ENCODE measurements at places on chromosomes 2 and 18.

GRCh38 chr2:173629076-173629475 lies 274.4 kb downstream of the CDCA7 start:
- H3K4me3 ChIP-seq = no peak overlapping the region
- H3K36me3 ChIP-seq = no peaks in the 10 kb centered on the region

- peaks cover 5% of the 10 kb centered on the region for H3K4me1 ChIP-seq
- peak overlapping the region; percentile 28 for H3K4me3 ChIP-seq
- DNase-seq = no peak
- H3K27ac ChIP-seq = peak overlapping the region; percentile 75
- no peaks in the 10 kb centered on the region for H3K27me3 ChIP-seq
Observed at GRCh38 chr2:39008665-39009064, 112.2 kb downstream of the SOS1 start.

- no peaks in the 10 kb centered on the region for H3K36me3 ChIP-seq
- DNase-seq = no peak
- no peaks in the 10 kb centered on the region for H3K4me1 ChIP-seq
- no peaks in the 10 kb centered on the region for H3K27me3 ChIP-seq
Observed at GRCh38 chr18:8020132-8020846, 453.2 kb downstream of the PTPRM start.

DNA sequence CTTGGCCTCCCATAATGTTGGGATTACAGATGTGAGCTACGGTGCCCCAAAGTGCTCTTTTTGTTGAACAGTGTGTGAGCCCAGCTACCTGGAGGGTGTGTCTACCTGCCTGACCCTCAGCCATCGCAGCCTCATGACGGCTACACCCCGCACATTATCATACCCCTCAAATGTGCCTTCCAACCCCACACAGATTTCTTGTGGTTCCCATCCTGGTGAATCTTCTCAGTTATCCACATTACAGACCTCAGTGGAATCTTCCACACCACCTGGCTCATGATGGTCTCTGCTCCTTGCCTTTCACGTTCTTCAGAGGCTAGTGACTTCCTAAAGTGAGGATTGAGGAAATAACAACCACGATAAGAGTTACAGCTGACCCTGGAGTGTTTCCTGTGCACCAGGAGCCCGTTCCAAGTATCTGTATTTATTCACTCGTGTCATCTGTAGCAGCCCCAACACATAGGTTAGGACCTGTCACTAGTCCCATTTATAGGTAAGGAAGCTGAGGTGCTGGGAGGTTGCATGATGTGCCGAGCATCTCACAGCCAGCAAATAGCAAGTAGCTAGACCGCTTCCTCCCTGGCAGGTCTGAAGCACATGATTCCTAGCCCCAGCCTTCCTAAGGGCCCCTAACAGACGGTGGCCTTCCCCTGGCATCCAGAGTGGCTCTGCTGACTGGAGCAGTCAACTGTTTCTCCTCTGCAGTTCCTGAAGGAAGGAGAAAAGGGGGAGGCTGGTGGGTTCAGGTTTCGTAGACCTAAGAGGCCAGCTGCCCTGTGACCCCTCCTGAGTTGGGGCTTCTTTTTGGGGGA lies 47.3 kb downstream of the TCF7L1 start:
- peaks cover 7% of the 10 kb centered on the region for H3K27me3 ChIP-seq
- no peaks in the 10 kb centered on the region for H3K36me3 ChIP-seq
- no peak for DNase-seq
- no peak overlapping the region for H3K4me3 ChIP-seq
- H3K27ac ChIP-seq = no peak overlapping the region

DNA sequence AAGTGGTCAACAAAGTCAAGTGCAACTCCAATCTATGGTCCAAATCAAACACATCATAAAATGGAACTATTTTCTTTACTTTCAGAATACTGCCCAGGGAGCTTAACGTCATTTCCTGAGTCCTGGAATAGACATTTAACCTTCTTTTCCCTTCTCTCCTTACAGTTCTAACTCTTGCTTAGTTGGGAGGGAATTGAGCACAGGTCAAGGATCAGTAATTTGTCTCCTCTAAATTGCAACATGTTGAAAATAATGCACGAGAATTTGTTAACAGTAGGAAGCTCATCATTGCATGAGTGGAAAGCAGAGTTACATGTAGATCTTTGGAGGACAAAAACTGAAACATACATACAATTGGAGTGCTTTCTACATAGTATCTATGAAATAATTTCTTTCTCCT lies 87.7 kb downstream of the MEP1B start:
- no peak for DNase-seq
- no peaks in the 10 kb centered on the region for H3K4me1 ChIP-seq
- H3K4me3 ChIP-seq = no peak overlapping the region
- H3K36me3 ChIP-seq = no peaks in the 10 kb centered on the region
- H3K27me3 ChIP-seq = peaks cover 6% of the 10 kb centered on the region

- H3K4me1 ChIP-seq = no peaks in the 10 kb centered on the region
- DNase-seq = no peak
- no peaks in the 10 kb centered on the region for H3K36me3 ChIP-seq
- no peak overlapping the region for H3K4me3 ChIP-seq
- peaks cover 8% of the 10 kb centered on the region for H3K27me3 ChIP-seq
Observed at GRCh38 chr2:23123686-23124085, 261.3 kb upstream of the KLHL29 start.

- H3K27ac ChIP-seq = no peak overlapping the region
- no peaks in the 10 kb centered on the region for H3K36me3 ChIP-seq
- H3K27me3 ChIP-seq = peaks cover 55% of the 10 kb centered on the region
- peak; percentile 1 for DNase-seq
- peaks cover 30% of the 10 kb centered on the region for H3K4me1 ChIP-seq
Observed at GRCh38 chr2:54457323-54458023, 1.3 kb downstream of the SPTBN1 start.

DNA sequence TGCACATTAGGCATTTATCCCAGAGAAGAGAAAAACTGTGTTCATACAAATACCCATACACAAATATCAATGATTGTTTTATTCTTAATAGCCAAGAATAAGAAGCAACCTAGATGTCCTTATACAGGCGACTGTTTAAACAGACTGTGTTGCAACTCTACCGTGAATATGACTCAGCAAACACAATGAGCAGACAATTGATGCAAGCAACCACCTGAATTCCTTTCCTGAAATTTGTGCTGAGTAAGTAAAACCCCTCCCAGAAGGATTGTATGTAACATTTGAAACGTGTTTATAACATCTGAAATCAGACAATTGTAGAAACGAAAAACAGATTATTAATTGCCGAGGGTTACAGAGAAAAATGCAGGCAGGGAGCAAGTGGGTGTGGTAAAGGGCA lies 621.9 kb upstream of the SOX11 start:
- no peaks in the 10 kb centered on the region for H3K27me3 ChIP-seq
- DNase-seq = no peak
- H3K36me3 ChIP-seq = no peaks in the 10 kb centered on the region
- H3K27ac ChIP-seq = no peak overlapping the region

GRCh38 chr2:45005261-45006002 lies 3.8 kb downstream of the SIX2 start:
- H3K4me1 ChIP-seq = peaks cover 80% of the 10 kb centered on the region
- H3K27me3 ChIP-seq = peaks cover 80% of the 10 kb centered on the region
- no peak overlapping the region for H3K4me3 ChIP-seq
- no peaks in the 10 kb centered on the region for H3K36me3 ChIP-seq
- no peak for DNase-seq

GRCh38 chr2:129816813-129817574 lies 162.5 kb upstream of the RAB6C start:
- DNase-seq = no peak
- peaks cover 6% of the 10 kb centered on the region for H3K4me1 ChIP-seq
- no peak overlapping the region for H3K4me3 ChIP-seq
- no peaks in the 10 kb centered on the region for H3K27me3 ChIP-seq

- H3K36me3 ChIP-seq = peaks cover 2% of the 10 kb centered on the region
- no peak overlapping the region for H3K27ac ChIP-seq
- no peaks in the 10 kb centered on the region for H3K4me1 ChIP-seq
- peaks cover 9% of the 10 kb centered on the region for H3K27me3 ChIP-seq
Observed at GRCh38 chr18:25883091-25883490, 207.3 kb downstream of the SS18 start.

- no peak overlapping the region for H3K4me3 ChIP-seq
- H3K4me1 ChIP-seq = peaks cover under 1% of the 10 kb centered on the region
- H3K36me3 ChIP-seq = no peaks in the 10 kb centered on the region
- H3K27ac ChIP-seq = no peak overlapping the region
Observed at GRCh38 chr2:201955702-201956141, 77.9 kb upstream of the FZD7 start.

DNA sequence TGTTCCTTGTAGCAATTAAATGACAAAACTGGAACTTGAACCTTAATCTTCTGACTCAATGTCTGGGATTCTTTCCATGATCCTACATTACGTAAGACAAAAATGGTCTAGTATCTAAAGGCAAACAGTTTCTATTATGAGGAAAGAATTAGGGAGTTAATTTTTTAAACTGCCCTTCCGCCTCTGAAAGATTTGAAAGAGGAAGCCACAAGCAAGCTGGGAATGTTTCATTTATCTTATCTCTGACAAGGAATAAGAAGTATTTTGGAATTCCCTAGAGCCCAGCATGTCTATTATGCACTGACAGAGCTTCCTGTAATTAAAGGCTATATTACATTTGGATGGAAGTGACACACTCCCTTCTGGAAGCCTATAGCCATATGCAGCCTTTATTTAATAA lies 558.8 kb upstream of the CDH2 start:
- H3K4me3 ChIP-seq = no peak overlapping the region
- DNase-seq = no peak
- no peak overlapping the region for H3K27ac ChIP-seq
- no peaks in the 10 kb centered on the region for H3K36me3 ChIP-seq
- no peaks in the 10 kb centered on the region for H3K27me3 ChIP-seq

- DNase-seq = no peak
- H3K27me3 ChIP-seq = peaks cover 74% of the 10 kb centered on the region
- peaks cover 53% of the 10 kb centered on the region for H3K4me1 ChIP-seq
Observed at GRCh38 chr2:72919414-72920317, 2.3 kb downstream of the EMX1 start.

- peak overlapping the region; percentile 98 for H3K4me3 ChIP-seq
- H3K27ac ChIP-seq = peak overlapping the region; percentile 99
- H3K36me3 ChIP-seq = peaks cover 80% of the 10 kb centered on the region
Observed at GRCh38 chr2:113891265-113891959, 1.5 kb downstream of the ACTR3 start.

GRCh38 chr2:24720310-24720709 lies 72.9 kb downstream of the PTRHD1 start:
- H3K27me3 ChIP-seq = no peaks in the 10 kb centered on the region
- peaks cover 38% of the 10 kb centered on the region for H3K36me3 ChIP-seq
- H3K27ac ChIP-seq = no peak overlapping the region

- H3K36me3 ChIP-seq = peaks cover 2% of the 10 kb centered on the region
- H3K27me3 ChIP-seq = peaks cover 29% of the 10 kb centered on the region
- peaks cover 2% of the 10 kb centered on the region for H3K4me1 ChIP-seq
- DNase-seq = no peak
Observed at GRCh38 chr18:47944972-47945852, 14.8 kb upstream of the SMAD2 start.

- H3K4me1 ChIP-seq = peaks cover 6% of the 10 kb centered on the region
- H3K27me3 ChIP-seq = no peaks in the 10 kb centered on the region
- H3K27ac ChIP-seq = peak overlapping the region; percentile 14
- no peak for DNase-seq
Observed at GRCh38 chr2:58871469-58872142, 630.5 kb upstream of the FANCL start.

- no peaks in the 10 kb centered on the region for H3K36me3 ChIP-seq
- no peaks in the 10 kb centered on the region for H3K4me1 ChIP-seq
- H3K27me3 ChIP-seq = peaks cover 11% of the 10 kb centered on the region
- H3K4me3 ChIP-seq = no peak overlapping the region
- no peak overlapping the region for H3K27ac ChIP-seq
Observed at GRCh38 chr2:126843081-126843480, 55.6 kb upstream of the TEX51 start.

DNA sequence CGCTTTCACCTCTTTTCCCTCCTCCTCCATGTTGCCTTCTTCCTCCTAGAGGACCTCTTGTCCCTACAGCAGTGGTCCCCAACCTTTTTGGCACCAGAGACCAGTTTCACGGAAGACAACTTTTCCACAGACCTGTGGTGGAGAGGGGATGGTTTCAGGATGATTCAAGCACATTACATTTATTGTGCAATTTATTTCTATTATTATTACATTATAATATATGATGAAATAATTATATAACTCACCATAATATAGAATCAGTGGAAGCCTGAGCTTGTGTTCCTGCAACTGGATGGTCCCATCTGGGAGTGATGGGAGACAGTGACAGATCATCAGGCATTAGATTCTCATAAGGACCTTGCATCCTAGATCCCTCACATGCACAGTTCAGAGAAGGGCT lies 152.2 kb upstream of the NCKAP5 start:
- no peak overlapping the region for H3K27ac ChIP-seq
- no peak for DNase-seq
- H3K27me3 ChIP-seq = peaks cover 6% of the 10 kb centered on the region
- no peak overlapping the region for H3K4me3 ChIP-seq
- H3K36me3 ChIP-seq = no peaks in the 10 kb centered on the region
- H3K4me1 ChIP-seq = no peaks in the 10 kb centered on the region

DNA sequence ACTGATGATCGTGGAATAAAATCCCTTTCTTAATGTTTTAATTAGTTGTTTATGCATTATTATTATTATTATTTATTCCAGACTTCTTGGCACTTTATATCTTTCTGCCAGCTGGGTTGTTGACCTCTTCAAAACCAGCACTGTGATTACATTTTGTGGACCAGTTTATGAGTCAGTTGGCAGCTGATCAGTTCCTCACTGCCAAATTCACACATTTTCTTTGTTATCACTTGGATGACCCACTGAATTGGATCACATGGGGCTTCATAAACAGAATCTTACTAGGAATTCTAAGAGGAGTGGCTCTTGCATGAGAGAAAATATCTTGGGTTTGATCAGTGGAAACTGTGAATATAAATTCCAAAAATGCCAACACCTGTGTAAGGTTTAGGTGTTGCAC lies 321.8 kb upstream of the SPRED2 start:
- H3K27me3 ChIP-seq = peaks cover 6% of the 10 kb centered on the region
- H3K36me3 ChIP-seq = no peaks in the 10 kb centered on the region
- H3K4me1 ChIP-seq = no peaks in the 10 kb centered on the region
- no peak for DNase-seq
- no peak overlapping the region for H3K27ac ChIP-seq

DNA sequence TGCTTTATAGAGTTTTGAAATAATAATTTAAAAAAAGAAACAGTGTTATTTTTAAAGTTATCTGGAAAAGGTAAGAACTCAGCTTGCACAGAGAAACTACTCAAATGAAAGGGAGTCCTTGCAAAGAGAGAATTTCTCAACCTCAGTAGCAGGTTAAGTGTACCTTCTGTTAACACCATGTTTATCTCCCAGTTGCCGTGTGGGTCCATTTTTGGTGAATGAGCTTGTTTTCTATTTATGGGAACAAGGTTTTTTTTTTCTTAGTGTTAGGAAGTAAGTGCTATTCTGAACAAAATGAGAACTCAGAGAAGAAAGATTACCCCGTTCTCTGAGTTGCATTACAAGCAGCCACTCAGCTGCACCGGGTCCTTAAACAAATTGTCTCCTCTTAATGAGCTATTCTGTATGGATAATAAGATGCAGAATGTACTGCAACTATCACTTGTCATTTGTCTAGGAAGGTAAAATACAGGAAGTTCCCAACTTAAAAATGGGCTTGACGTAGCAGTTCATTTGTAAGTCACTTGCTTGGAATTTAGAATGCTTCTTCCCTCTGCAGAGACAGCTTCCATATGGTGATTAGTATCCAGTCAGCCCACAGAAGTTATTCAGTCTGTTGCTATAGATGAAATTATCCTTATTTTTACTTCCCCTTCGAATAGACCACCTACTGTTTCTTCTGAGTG lies 74.9 kb downstream of the LTBP1 start:
- H3K27me3 ChIP-seq = peaks cover 8% of the 10 kb centered on the region
- DNase-seq = no peak
- H3K27ac ChIP-seq = no peak overlapping the region
- H3K36me3 ChIP-seq = no peaks in the 10 kb centered on the region
- H3K4me3 ChIP-seq = no peak overlapping the region
